Activated T-cell treated with anti-CD3 and anti-CD28 coated beads, Interleukin-2, amount 50 U/mL, for 24 hours (primary cell): ENCODE measurements at places on chromosomes 6 and 20.
A peak's percentile ranks its signal among the peaks of the same experiment; 100 is the strongest.

DNA sequence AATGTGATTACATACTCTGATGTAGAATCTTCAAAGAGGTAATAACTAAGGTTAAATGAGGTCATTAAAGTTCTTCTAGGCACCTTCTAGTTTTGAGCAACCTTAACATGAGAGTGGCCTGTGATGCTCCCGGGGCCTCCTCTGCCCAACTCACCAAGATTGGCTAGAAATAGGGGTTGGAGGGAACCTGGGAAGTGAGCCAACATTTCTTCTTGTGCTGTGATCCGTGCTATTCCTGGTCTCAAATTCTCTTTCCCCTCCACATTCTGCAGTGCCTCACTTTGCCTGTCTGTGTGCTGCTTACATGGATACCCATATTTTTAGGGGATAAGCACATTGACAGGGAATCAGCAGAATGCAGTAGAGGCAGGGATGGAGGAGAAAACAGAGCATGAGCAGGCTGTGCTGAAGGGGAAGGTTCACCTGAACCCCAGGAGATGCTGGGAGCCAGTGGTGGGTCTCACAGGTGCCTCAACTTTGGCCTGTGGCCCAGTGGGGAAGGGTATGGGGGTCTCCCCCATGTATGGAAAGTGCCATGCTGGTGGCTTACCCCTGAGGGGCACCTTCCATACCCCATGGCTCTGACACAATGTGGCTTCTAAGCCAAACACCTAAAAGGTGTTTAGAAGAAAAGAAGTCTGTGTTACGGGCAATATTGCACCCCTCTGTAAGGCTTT lies 164.7 kb upstream of the CHD6 start:
- DNase-seq = no peak

DNA sequence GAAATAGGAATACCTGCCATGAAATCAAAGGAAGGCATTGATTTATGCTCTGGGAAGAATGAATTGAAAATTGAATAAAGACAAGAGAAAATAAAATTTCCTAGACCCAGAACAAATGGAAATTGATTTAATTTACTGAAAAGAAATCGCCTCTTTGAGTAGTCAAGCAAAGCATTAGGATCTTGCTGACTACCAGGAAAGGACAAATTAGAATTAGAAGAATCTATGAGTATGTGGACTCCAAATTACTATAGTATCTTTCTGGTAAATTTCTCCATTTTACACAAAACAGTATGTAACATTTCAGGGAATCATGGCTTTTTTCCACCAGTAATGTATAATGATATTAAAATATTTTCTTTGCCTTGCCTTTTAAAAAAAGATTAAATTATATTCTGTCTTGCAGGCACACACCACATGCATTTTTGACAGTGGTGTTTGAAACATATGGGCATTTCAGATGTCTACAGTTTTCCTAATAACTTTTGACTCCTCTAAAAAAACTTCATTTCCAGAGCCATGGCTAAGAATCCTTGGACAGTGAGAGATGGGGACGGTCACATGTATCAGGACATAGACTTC lies 768.7 kb upstream of the NRSN1 start:
- DNase-seq = no peak

DNA sequence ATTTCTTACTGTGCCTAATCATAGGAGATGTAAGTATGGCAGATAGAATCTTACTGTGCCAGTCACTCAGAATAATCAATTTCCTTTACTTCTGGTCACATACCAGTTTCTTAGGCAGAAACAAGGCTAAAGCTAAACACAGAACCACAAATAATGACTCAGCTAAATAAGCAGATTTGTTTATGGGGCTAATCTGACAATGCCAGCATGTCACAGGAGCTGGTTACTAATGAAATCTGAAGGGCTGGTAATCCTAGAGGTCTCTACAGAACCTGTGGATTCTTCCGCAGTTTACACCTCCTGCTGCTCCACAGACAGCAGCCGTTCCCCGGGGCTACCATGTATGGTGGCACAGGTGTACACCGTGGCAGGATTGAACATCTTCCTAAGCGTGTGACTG lies 80.8 kb downstream of the LYRM4 start:
- DNase-seq = no peak

- no peak for DNase-seq
Measured at GRCh38 chr6:34360556-34360955, 31.9 kb downstream of the NUDT3 start.

- peak; percentile 46 for DNase-seq
Measured at GRCh38 chr6:73704260-73704659, 8.3 kb downstream of the CD109 start.

GRCh38 chr6:39945626-39946025 lies 11.4 kb upstream of the MOCS1 start:
- DNase-seq = no peak

- no peak for DNase-seq
Measured at GRCh38 chr6:139852488-139853140, 478.2 kb upstream of the CITED2 start.

DNA sequence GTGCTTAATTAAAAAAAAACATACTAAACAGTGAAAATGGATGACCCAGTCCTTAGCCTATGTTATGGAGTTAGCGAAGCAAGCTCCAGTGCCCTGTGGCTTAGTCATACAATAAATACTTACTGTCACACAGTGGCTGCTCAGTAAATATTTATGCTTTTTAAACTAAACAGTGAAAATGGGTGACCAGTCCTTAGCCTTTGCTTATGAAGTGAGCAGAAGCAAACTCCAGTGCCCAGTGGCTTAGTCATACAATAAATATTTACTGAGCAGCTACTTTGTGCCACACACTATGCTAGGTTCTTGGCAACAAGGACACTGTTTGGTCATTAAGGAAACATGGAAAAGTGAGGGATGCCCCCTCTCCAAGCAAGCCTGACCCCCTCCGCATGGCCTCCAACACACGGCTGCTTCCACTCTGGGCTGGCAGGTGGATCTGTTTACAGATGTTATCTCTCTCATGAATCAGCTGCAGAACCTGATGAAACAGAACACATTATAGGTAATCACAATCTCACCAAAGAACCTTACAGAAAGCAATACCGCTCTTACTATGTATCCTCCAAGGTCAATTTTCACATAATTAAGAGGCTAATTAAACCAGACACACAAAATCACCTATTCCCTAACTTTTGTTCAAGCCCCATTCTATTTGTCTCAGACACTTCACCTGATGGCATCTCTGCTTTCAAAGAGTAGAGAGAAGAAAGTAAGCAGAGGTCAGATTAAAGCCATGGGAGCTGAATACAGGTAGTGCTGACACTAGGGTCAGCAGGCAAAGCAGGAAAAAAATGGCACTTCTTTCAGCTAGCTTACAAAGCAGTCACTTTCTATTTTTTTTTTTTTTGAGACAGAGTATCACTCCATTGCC lies 27.3 kb downstream of the CDK5RAP1 start:
- no peak for DNase-seq

DNA sequence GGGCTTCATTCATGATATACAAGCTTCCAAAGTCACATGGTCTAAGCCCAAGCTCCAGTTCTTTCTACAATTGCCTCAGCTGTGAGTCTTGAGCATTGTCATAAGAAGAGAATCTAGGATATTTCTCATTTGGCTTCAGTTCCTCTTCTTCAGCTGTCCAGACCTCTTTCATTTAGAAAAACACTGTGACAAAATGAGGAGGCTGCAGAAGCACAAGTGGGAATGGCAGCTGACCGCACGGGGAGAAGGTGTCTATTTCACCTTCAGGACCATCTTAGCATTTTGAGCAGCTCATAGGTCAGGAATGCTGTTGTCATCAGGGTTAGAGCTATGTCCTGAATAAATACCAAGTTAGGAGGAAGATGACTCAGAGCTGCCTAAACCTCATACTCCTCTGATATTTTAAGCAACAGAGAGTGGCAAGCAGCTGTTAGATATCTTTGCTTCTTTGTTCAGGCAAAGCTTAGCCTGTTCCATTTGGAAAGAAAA lies 390.1 kb upstream of the CITED2 start:
- no peak for DNase-seq

- no peak for DNase-seq
Measured at GRCh38 chr6:34157851-34158250, 12.0 kb upstream of the GRM4 start.
